ENCODE measurements at places on chromosomes 3 and 15.

DNA sequence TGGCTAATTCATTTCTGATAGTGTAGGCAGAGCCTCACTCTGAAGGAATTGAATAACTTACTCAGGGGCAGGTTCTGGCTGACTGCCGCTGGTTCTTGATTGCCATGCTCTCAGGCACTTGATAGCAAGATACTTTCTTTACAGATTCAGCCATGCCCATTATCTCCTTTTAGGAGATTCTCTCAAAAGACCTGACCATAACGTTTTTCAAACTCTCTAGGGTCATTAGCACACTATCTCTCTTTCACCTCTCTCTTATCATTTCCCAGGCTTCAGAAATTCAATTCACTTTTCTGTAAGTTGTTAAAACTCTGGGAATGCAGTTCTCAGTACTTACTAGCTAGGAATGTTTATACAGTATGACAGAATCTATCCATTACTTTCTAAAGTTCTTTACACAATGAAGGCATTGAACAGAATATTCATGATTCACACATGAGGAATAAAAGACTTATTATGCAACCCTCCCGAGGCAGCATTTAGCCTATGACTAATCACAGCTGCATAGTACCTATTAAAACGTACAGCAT is 850.3 kb upstream of the CADM2 start:
- no peak for DNase-seq

DNA sequence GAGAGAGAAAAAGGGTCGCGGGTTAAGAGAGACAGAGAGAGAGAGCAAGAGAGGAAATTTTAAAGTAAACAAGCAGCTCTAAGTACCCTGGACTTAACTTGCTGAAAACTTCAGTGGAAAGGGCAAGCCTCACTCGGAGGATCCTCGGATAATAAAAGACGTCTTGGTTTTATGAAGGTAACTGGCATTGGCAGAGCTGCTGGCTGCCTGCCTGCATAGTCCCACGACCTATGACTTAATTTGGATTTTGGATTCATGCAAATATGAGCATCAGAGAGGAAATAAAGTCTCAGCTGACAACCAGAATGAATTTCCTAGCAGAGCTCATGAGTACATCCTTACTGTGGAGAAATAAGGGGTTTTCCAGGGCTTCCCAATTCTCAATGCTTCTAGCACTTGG is 95.1 kb upstream of the PDZRN3 start:
- DNase-seq, result no peak

GRCh38 chr3:111639316-111639715 is 44.2 kb upstream of the ZBED2 start:
- no peak for DNase-seq

DNA sequence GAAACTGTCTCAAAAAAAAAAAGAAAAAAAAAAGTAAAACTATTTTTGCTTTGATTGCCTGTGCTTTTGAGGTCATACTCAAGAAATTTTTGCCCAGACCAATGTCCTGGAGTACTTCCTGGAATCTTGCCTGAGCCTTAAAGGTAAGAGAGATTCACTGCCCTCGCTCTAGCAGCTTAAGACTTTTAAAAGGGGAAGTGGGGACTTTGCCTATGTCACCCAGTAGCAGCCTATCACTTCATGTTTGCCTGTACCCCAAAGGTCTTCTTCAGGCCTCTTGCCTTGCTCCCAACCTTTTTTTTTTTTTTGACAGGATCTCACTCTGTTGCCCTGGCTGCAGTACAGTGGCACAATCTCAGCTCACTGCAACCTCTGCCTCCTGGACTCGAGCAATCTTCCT is 18.9 kb upstream of the GOLGB1 start:
- DNase-seq, result no peak

DNA sequence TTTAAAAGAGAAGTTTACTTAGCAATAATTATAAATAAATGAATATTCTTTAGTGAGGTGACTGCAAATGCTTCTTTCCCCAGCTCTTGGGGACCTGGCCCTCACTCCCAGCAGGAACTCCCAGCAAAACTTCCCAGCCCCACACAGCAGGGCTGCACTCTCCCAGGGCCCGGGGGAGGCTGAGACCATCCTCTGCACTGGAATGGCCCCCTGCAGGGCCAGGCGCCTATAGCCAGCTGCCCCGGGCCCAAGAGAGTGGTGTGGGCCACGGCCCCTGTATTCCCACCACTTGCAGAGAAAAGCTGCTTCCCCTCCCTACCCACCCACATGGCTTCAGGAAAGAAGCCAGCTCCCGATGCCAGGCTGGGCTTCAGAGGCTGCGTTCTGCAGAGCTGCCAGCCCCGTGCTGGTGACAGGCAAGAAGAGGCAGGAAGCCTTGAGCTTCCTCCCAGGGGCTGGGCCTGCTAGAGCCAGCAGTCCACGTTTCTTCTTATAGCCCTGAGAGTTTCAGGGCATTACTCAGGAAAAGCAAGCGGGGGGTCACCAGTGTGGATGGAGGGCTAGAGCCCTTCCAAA is 20.0 kb downstream of the IDH2 start:
- DNase-seq, result no peak

DNA sequence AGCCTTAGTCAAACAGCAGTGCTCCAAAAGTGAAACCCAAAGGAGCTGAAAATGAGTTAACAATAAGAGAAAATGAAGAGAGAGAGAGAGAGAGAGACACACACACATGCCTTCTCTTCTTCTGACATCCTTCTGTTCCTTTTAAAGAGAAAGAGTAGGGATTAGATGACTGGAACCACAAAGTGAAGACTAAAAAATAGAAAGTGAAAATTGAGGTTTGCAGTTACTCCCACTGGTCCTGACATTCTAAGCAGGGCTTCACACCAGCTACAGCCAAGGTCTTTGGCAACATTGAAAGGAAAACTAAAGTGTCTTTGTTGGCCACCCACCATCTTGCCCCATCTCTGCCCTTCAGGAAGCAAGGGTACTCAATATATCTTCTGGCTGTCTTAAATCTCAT is 59.2 kb downstream of the USP50 start:
- no peak for DNase-seq

DNA sequence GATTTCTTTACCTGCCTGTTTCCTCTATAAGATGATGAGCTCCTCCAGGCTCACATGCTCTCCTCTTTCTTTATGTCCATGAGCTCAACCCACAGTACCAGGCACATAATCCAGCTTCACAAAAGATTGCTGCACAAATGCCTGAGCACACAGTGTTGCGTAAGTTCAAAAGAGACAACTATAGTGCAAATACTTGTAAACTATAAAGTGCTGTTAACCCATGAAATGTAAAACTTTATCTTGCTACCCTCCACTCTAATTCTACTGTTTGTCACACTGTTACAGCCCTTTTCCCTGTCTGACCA is 101.0 kb upstream of the LPP start:
- no peak for DNase-seq

GRCh38 chr3:12370758-12371157 is 81.9 kb downstream of the PPARG start:
- no peak for DNase-seq

DNA sequence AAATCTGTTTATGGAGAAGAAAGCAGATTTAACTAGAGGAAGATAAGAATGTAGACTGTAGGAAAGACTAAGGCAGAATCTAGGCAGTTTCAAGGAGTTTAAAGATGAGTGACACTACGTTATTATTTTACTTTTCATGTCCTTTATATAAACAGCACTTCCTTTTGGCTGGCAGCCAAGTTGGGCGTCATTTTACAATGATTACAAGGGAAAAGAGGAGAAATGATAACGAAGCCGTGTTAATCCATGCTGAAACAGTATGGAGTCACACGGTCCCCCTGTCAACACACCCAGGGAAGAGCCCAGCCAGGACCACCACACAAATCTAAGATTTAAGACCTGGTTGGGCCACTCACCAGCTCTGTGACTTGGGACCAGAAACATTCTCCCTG is 83.7 kb upstream of the NEO1 start:
- no peak for DNase-seq

DNA sequence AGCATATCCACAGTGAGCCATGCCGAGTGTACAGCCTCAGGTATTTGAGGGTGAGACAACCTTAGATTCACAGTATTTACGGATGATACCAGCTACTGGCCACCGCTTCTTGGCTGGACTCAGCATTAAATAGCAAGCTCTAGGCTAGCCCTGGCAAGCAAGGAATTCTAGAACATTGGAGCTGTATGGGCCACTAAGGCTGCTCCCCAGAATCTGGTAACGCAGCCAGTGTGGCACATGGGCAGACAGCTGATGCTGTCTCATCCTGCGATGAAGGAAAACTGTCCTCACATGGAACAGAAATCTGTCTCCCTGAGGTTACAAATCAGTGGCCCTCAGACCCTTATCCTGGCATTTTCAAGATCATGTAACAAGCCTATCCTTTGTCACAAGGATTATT is 57.6 kb upstream of the RGMA start:
- DNase-seq, result no peak

DNA sequence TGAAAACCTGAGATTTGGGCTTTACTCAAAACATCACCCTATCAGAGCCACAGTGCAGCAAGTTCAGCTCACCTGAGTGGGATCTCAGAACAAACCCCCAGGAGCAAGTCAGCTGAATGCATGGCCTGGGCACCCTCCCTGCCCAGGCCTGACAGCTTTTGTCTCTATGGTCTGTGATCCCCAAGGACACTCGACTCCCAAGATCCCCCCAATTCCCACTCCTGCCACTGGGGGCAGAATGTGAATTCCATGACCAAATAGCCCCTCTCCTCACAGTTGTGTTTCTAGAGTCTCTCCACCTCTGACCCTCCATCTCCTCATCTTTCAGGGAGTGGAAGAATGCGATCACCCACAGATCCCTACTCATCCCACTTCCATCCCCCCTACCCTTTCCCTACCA is 58.9 kb downstream of the ZNF445 start:
- no peak for DNase-seq

DNA sequence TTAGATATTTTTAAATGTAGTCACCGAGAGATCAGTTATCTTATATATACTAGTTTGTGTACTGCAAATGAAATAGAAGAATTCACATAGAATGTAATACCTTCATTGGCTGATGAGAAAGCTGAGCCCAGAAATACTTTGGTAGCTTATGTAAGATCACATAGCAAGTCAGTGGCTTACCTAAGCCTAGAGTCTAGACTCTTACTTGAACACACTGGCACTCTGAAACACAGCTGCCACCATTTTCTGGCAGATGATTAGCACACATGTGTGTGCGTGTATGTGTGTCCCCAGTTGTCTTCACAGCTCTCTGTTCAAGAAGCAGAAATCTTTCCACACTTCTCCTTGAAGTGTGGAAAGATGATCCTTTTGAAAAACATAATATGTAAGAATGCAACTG is 124.3 kb downstream of the NEO1 start:
- DNase-seq, result no peak

GRCh38 chr3:39011191-39011736 is 40.5 kb downstream of the SCN11A start:
- no peak for DNase-seq

- no peak for DNase-seq
Measured at GRCh38 chr3:15800780-15801179, 3.0 kb upstream of the ANKRD28 start.

GRCh38 chr15:45169608-45170480 is 17.9 kb downstream of the SHF start:
- DNase-seq, result no peak

DNA sequence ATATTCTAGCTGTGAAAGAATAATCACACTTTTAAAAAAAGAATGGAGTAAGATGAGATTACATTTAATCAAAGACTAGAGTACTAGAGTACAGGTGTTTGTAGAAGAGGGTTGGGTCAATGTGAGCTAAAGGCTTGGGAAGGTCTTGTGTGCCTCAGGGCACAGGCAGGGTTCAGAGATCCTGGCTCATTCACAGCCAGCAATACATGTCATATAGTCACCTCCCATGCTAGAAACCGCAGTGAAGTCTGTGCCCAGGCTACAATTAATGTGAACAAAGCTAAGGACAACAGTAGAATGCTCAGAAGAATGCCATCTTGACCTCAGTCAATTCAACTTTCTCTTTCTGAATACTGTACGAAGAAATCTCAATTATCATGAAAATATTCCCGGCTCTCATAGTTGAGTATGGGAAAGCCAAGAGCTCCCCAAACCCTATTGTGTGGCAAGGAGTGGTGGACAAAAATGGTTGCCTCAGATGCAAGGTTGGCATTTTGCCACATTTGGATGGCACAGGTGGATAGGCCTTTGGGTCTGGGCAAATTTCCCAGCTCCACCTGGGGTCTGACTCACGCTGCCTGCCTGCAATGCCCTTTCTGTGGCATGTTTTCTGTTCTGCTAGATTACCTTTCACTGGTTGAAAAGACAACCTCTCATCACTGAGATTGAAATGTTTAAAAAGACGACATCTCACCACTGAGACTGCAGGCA is 70.2 kb downstream of the NMD3 start:
- no peak for DNase-seq

GRCh38 chr3:72408983-72409779 is 439.1 kb downstream of the SHQ1 start:
- no peak for DNase-seq

GRCh38 chr3:39135170-39135805 is 18.1 kb downstream of the CSRNP1 start:
- DNase-seq, result no peak

- peak; percentile 30 for DNase-seq
Measured at GRCh38 chr15:84598250-84598649, 2.6 kb upstream of the ZSCAN2 start.

DNA sequence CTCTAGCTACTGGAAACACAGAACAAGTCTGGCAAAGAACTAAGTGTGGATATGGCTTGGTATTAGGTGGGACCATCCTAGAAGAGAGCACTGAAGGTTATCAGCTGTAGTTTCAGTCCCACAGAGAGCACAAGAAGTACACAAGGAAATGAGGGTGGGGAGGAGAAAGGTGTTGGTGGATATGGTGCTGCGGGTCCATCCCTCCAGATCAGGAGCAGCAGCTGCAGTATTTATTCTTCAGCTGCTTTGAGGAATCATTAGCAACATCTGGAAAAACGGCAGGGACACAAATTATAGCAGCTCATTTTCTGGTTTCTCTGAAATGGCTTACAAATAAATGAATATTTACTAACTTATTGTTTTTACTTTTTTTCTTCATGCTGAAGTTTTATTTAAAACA is 29.0 kb downstream of the CD80 start:
- DNase-seq, result no peak

GRCh38 chr15:33209575-33210481 is 15.3 kb upstream of the FMN1 start:
- no peak for DNase-seq

- DNase-seq, result peak; percentile 6
Measured at GRCh38 chr15:89971592-89971997, 29.5 kb upstream of the ZNF710 start.

- DNase-seq, result no peak
Measured at GRCh38 chr15:57696146-57696545, 10.4 kb upstream of the POLR2M start.
